Endothelial cell of umbilical vein (primary cell): ENCODE measurements at places on chromosomes 12 and 14. TPM values are rescaled to one million over a fixed set of nuclear protein-coding genes. Genes with fewer than 3 reads are reported as not detected.

Gene AQP2
- total RNA-seq = not detected in 2 replicates

Gene ADIPOR2
- total RNA-seq = 57.3 and 59.4 TPM in 2 replicates

Gene PRIMA1
- not detected in 2 replicates for total RNA-seq

Gene THAP2
- total RNA-seq = 4.1 and 4.4 TPM in 2 replicates

Gene SLC7A7
- 18.5 and 22.5 TPM in 2 replicates for total RNA-seq

Gene PTHLH
- total RNA-seq = 0.60 and 1.1 TPM in 2 replicates

Gene LRP6
- total RNA-seq = 40.1 and 41.7 TPM in 2 replicates

Gene NOVA1
- 3.3 and 8.2 TPM in 2 replicates for total RNA-seq

Gene SETD3
- 51.9 and 53.1 TPM in 2 replicates for total RNA-seq

Gene ACTR10
- 67.3 and 71.4 TPM in 2 replicates for total RNA-seq

Gene TEX52
- total RNA-seq = not detected in 2 replicates

Gene C12orf43
- 24.7 and 26.1 TPM in 2 replicates for total RNA-seq

Gene GPR132
- not detected in 2 replicates for total RNA-seq

Gene PLBD1
- total RNA-seq = 0.14 TPM in 1 of 2 replicates, not detected in the other

Gene NOXRED1
- 0.33 and 0.48 TPM in 2 replicates for total RNA-seq

Gene CFAP251
- 4.0 and 6.0 TPM in 2 replicates for total RNA-seq

Gene SLC17A8
- not detected in 2 replicates for total RNA-seq

Gene GNB3
- 9.4 and 14.6 TPM in 2 replicates for total RNA-seq

Gene SLC6A12
- total RNA-seq = not detected in 2 replicates

Gene PTCSC3
- total RNA-seq = not detected in 2 replicates

Gene CIPC
- total RNA-seq = 17.4 and 17.7 TPM in 2 replicates

Gene ATG101
- total RNA-seq = 41.6 and 43.3 TPM in 2 replicates

Gene LTA4H
- 77.1 and 77.8 TPM in 2 replicates for total RNA-seq

Gene ANO4
- 0.12 TPM in 1 of 2 replicates, not detected in the other for total RNA-seq

Gene AMHR2
- not detected in 2 replicates for total RNA-seq

Gene CKAP4
- 223 and 249 TPM in 2 replicates for total RNA-seq

Gene PIWIL1
- total RNA-seq = not detected in 2 replicates

Gene FAM216A
- 7.9 and 11.7 TPM in 2 replicates for total RNA-seq

Gene RBP5
- not detected in 2 replicates for total RNA-seq

Gene ERBB3
- 0.11 TPM in 1 of 2 replicates, not detected in the other for total RNA-seq

Gene CCDC59
- 45.4 and 50.7 TPM in 2 replicates for total RNA-seq

Gene TAS2R13
- total RNA-seq = 0.97 and 1.7 TPM in 2 replicates

Gene BCL11B
- total RNA-seq = 0.07 TPM in 2 replicates

Gene RD3L
- total RNA-seq = not detected in 2 replicates

Gene TAS2R43
- 0.88 and 1.8 TPM in 2 replicates for total RNA-seq

Gene PTGER2
- not detected in 2 replicates for total RNA-seq
